ENCODE measurements at places on chromosomes 2 and 18.

GRCh38 chr2:193371200-193371599 lies 1176.5 kb upstream of the TMEFF2 start:
- no peak for DNase-seq

GRCh38 chr2:118202707-118203303 lies 114.5 kb downstream of the INSIG2 start:
- DNase-seq, result no peak

DNA sequence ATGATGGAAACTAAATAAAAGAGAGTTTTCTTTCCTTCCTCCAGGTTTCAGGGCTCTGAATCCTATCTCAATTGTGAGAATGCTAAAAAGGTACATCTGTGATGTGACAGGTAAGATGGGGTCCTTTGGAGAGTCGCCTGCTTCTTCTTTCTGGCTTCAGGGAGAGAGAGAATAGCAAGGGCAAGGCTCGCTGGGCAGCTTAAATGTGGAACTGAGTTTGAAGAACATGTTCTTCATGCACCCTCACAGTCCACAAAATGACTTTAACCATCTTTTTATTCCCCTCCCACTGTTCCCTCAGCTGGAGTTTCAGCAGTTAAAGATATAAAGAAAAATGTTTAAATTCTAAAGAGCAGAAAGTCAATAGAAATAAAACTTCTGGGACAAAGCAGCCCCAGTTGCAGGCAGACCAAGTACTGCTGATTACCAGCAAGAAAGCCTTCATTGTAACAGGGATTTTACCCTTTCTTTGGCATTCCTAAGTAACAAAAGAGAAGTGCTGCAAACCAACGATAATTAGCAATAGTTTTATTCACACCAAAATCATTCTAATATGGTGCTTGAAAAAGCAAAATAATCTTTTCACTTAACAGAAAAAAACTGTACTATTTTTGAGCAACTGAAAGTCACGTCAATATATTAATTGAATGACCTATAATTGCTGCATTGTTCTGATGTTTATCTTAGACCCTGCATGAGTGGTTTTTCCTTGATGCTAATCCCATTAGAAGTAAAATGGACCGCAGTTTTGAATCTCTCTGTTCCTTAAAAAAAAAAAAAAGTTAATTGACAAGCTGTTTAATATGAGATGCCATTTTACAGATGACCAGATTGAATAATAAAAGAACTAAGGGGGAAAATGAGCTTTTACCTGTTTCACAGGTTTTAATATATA lies 61.5 kb downstream of the LRP2 start:
- DNase-seq, result no peak

DNA sequence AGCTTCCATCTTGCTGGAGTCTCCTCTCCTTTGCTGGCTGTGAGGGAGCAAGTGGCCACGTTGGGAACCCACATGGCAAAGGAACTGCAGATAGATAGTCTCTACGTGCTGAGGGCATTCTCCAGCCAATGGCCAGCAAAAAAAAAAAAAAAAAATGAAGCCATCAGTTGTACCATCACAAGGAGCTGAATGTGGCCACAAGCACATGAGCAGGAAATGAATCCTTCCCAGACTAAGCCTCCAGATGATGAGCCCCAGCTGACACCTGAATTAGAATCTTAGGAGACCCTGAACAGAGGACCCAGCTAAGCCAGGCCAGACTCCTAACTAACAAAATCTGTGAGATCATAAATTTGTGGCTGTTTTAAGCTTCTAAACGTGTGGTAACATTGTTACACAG lies 57.9 kb downstream of the SPIRE1 start:
- DNase-seq, result no peak

GRCh38 chr2:105783151-105783738 lies 38.5 kb downstream of the NCK2 start:
- DNase-seq, result no peak

- DNase-seq, result no peak
Measured at GRCh38 chr2:12044857-12045256, 298.4 kb downstream of the LPIN1 start.

GRCh38 chr18:62187543-62188510 lies 772 bp downstream of the RELCH start:
- DNase-seq, result no peak

DNA sequence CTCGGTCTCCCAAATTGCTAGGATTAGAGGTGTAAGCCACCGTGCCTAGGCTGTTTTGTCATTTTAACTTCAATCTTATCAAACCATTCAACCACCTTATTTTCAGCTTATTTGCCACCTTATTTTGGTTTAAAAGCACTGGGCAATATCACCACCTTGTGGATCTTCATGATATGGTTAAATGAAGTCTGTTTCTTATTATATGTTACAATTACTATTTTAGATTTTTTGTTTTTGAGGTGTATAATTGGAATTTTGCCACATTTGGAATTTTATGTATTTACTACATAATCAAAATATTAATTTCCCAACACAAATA lies 43.8 kb upstream of the SCN9A start:
- DNase-seq, result no peak

- DNase-seq, result no peak
Measured at GRCh38 chr2:237154082-237154638, 68.5 kb downstream of the COPS8 start.

GRCh38 chr2:12733846-12734245 lies 17.1 kb downstream of the TRIB2 start:
- no peak for DNase-seq

GRCh38 chr2:144999071-144999875 lies 479.4 kb upstream of the ZEB2 start:
- DNase-seq, result no peak

GRCh38 chr2:53312721-53313120 lies 454.9 kb upstream of the CHAC2 start:
- no peak for DNase-seq

- no peak for DNase-seq
Measured at GRCh38 chr2:216984937-216985336, 125.1 kb upstream of the TNP1 start.

DNA sequence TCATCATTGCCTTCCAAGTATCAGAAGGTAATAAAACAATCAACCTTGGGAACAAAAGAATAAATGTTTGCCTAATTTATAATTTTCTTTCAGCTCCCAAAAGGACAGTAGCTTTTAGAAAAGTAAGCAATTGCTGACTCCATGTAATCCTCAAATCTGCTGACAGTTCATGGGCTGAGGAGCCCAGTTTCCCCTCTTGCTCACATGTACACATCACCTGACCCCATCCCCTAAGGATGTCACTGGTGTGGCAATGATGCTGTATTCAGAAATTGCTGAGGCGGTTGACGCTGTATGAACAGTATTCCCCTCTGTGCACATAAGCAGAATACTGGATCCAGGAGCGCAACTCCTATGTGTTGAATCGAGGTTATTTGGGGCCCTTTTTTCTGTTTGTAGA lies 56.1 kb upstream of the LYPD1 start:
- no peak for DNase-seq

GRCh38 chr18:38115201-38115600 lies 549.6 kb upstream of the CELF4 start:
- no peak for DNase-seq

- no peak for DNase-seq
Measured at GRCh38 chr18:711310-711656, 1.1 kb downstream of the ENOSF1 start.

DNA sequence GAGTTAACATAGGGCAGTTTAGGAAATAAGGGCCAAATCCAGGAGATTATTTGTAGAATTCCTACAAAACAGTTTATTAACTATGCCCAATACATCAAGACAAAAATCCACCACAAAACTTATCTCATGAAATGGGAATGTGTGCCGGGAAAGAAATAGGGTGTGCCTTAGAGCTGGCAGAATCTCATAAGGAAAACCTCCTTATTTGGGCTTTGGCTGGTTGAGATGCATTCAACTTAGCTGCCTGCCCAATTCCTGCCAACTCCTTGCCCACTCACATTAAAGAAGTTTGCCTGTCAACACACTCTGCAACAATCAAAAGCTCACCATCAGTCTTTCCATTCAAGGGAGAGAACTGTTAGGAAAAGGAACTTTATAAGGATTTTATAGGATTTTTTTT lies 500.6 kb downstream of the SATB2 start:
- DNase-seq, result no peak
